ENCODE measurements at places on chromosomes 11 and 22. TPM values are rescaled to one million over a fixed set of nuclear protein-coding genes. Genes with fewer than 3 reads are reported as not detected.

- no peaks in the 10 kb centered on the region for H3K36me3 ChIP-seq
- H3K4me1 ChIP-seq, result no peaks in the 10 kb centered on the region
- no peak overlapping the region for H3K4me3 ChIP-seq
- no peaks in the 10 kb centered on the region for H3K27me3 ChIP-seq
- no peak overlapping the region for H3K27ac ChIP-seq
Measured at GRCh38 chr11:105361651-105362050, 222.1 kb upstream of the CARD18 start.

Gene PAMR1
- 5.6 TPM for total RNA-seq

GRCh38 chr11:19727246-19727645 is 14.6 kb downstream of the NAV2 start:
- no peak for DNase-seq
- H3K36me3 ChIP-seq, result no peaks in the 10 kb centered on the region
- H3K27ac ChIP-seq, result no peak overlapping the region
- H3K4me1 ChIP-seq, result peaks cover 2% of the 10 kb centered on the region
- H3K27me3 ChIP-seq, result peaks cover 2% of the 10 kb centered on the region

Gene PLAAT5
- total RNA-seq, result 0.19 TPM

GRCh38 chr11:72294616-72295395 is 50.8 kb upstream of the PHOX2A start:
- no peaks in the 10 kb centered on the region for H3K4me1 ChIP-seq
- H3K4me3 ChIP-seq, result no peak overlapping the region
- H3K27me3 ChIP-seq, result no peaks in the 10 kb centered on the region
- H3K27ac ChIP-seq, result no peak overlapping the region
- H3K36me3 ChIP-seq, result peaks cover 16% of the 10 kb centered on the region
- DNase-seq, result no peak

Gene OR52E6
- total RNA-seq, result not detected

DNA sequence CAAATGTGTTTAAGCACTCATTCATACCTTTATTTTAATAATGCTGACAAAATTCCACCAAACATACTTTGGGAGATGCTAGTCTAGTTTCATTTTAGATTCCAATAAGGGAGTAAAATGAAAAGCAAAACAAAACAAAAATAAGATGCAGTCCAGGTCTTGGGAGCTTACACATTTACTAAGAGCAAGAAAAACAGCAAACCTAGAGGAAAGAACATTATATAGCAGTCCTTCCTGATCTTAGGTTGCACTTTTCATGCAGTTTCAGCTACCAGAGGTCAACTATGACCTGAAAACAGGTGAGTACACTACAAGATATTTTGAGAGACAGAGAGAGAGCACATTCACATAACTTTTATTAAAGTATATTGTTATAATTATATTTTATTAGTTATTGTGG is 1100.9 kb downstream of the DLG2 start:
- H3K27me3 ChIP-seq, result no peaks in the 10 kb centered on the region
- H3K27ac ChIP-seq, result no peak overlapping the region
- DNase-seq, result no peak
- H3K4me1 ChIP-seq, result no peaks in the 10 kb centered on the region
- no peak overlapping the region for H3K4me3 ChIP-seq

Gene UBE2L6
- total RNA-seq, result 119 TPM

Gene EHF
- total RNA-seq, result 0.76 TPM

Gene OR8D4
- total RNA-seq, result not detected

Gene PGA4
- 0.66 TPM for total RNA-seq

- no peaks in the 10 kb centered on the region for H3K27me3 ChIP-seq
- no peak overlapping the region for H3K4me3 ChIP-seq
- DNase-seq, result no peak
- H3K4me1 ChIP-seq, result peaks cover 15% of the 10 kb centered on the region
- H3K27ac ChIP-seq, result no peak overlapping the region
- H3K36me3 ChIP-seq, result no peaks in the 10 kb centered on the region
Measured at GRCh38 chr22:47944941-47945340, 1182.5 kb downstream of the TBC1D22A start.

GRCh38 chr22:49829044-49829853 is 1.6 kb upstream of the BRD1 start:
- peaks cover 7% of the 10 kb centered on the region for H3K36me3 ChIP-seq
- DNase-seq, result peak; percentile 64
- H3K4me1 ChIP-seq, result peaks cover 39% of the 10 kb centered on the region
- peak overlapping the region; percentile 6 for H3K27ac ChIP-seq
- H3K27me3 ChIP-seq, result no peaks in the 10 kb centered on the region

Gene MS4A8
- total RNA-seq, result 0.14 TPM

Gene POU2AF1
- 0.90 TPM for total RNA-seq

- DNase-seq, result no peak
- peaks cover 88% of the 10 kb centered on the region for H3K27me3 ChIP-seq
- H3K4me3 ChIP-seq, result peak overlapping the region; percentile 8
- no peaks in the 10 kb centered on the region for H3K36me3 ChIP-seq
Measured at GRCh38 chr11:75667831-75668450, 897 bp downstream of the MAP6 start.

Gene OR6A2
- total RNA-seq, result 0.05 TPM

Gene PANX2
- 0.09 TPM for total RNA-seq

DNA sequence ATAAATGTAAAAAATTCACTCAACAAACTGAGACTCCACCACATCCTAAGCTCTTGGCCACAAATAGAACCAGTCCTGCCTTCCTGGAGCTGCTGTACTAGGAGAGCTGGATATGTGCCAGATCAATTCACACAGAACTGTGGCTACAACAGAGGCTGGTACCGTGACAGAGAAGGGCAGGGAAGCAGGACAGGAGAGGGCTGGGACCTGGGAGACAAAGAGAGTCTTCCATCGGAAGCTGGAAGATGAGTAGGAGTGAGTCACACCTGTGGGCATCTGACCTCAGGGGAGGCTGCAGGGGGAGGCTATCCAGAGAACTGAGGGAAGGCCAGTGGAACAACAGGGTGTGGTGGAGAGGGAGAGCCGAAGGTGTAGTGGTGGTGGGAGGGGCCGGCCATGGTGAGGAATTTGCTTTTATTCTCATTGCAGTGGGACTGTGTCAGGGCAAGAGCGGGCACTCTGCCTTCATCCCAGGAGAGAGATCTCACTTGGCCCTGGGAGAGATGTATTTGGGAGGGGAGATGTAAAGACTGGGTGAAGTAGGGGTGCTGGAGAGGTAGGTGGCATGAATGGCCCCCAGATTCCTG is 1.9 kb upstream of the LTBP3 start:
- no peak for DNase-seq
- no peaks in the 10 kb centered on the region for H3K27me3 ChIP-seq
- H3K4me1 ChIP-seq, result peaks cover 8% of the 10 kb centered on the region
- no peak overlapping the region for H3K4me3 ChIP-seq

DNA sequence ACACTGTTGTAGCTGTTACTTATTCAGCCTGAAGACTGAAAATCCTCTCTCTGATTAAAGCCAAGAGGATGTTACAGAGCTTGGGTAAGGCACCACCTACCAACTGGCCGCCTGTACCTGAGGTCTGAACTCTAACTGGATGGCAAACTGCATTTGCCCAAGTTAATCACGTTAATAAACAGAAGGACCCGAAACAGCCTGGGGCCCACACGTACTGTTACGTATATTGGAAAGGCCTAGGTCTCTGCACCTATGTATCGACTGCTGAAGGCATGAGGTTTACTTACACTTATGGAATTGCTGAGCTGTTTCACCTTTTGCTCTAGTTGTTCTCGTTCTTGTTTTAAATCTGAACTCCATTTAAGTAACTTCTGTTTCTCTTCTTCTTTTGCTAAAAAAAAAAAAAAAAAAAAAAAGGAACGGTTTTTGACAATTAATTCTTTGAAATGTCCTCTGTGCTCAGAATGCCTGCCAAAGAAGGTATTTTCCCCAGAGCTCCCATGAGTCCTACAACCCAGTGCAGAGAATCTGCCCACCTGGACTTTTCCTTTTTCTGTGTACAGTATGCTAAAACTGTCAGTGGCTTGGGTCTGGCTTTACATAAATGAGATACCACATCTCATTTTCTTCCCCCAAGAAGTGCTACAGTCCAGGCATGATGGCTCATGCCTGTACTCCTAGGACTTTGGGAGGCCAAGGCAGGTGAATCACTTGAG is 13.1 kb downstream of the LARGE2 start:
- no peak overlapping the region for H3K4me3 ChIP-seq
- no peak for DNase-seq
- no peaks in the 10 kb centered on the region for H3K27me3 ChIP-seq
- H3K36me3 ChIP-seq, result peaks cover 40% of the 10 kb centered on the region
- no peak overlapping the region for H3K27ac ChIP-seq

Gene SLC17A6
- under 0.01 TPM for total RNA-seq

Gene OR5A2
- not detected for total RNA-seq

Gene ZBTB16
- 5.7 TPM for total RNA-seq

GRCh38 chr22:40237241-40237640 is 59.5 kb downstream of the TNRC6B start:
- no peaks in the 10 kb centered on the region for H3K27me3 ChIP-seq
- H3K4me1 ChIP-seq, result peaks cover 22% of the 10 kb centered on the region

DNA sequence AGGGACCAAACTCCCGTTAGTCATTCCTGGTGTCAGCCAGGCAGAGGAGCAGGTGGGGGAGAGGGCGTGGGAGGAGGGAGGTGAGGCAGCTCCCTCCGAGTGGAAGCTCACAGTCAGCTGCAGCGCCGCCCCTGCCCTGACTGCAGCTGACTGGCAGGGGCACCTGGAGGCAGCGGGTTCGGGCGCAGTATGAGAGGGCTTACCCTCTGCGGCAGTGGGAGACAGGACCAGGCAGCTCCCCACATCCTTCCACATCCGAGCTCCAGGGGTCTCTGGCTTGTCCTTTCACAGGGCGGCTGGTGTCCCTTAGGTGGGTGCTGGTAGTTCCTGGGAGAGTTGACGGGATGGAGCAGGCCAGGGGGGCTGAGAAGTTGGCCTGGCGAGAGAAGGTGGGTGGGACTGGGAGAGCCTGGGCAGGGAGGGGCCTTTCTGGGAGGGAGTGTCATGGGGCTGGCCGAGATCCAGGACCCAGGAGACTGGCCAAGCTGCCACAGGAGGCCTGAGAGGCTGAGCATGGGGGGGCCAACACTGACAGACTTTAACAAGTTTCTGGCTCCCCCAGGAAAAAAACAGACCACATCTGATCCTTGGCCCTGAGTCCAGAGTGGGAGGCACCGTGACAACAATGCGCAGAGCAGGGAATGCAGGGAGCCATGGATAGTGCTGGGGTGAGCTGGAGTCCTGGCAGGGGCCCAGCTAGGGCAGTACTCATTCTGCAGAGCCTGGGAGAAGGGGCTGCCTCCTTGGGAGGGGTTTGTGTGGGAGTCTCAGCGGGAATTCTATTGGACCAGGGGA is 4.9 kb downstream of the ADORA2A start:
- DNase-seq, result no peak
- peak overlapping the region; percentile 87 for H3K4me3 ChIP-seq
- H3K27me3 ChIP-seq, result no peaks in the 10 kb centered on the region
- peaks cover 46% of the 10 kb centered on the region for H3K36me3 ChIP-seq
- peak overlapping the region; percentile 81 for H3K27ac ChIP-seq
- H3K4me1 ChIP-seq, result peaks cover 70% of the 10 kb centered on the region

DNA sequence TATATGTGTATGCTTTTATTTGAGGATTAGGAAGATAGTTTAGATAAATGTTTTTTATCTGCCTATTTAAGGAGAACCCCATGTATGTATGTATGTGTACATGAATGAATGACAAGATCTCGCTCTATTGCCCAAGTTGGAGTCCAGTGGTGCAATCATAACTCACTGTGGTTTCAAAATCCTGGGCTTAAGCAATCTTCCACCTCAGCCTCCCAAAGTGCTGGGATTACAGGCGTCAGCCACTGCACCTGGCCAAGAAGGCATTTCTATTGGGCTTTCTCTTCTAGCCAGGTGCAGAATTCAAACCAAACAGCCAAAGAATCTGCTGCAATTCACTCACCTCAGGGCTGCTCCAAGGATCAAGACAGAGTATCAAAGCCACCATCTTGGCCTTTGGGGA is 25.5 kb upstream of the DGKZ start:
- no peaks in the 10 kb centered on the region for H3K36me3 ChIP-seq
- DNase-seq, result no peak
- no peaks in the 10 kb centered on the region for H3K27me3 ChIP-seq
- no peak overlapping the region for H3K27ac ChIP-seq

- no peak for DNase-seq
- H3K36me3 ChIP-seq, result no peaks in the 10 kb centered on the region
- H3K4me1 ChIP-seq, result peaks cover 40% of the 10 kb centered on the region
- H3K4me3 ChIP-seq, result no peak overlapping the region
Measured at GRCh38 chr11:34254011-34254410, 103.8 kb downstream of the ABTB2 start.

Gene BATF2
- total RNA-seq, result 0.90 TPM

DNA sequence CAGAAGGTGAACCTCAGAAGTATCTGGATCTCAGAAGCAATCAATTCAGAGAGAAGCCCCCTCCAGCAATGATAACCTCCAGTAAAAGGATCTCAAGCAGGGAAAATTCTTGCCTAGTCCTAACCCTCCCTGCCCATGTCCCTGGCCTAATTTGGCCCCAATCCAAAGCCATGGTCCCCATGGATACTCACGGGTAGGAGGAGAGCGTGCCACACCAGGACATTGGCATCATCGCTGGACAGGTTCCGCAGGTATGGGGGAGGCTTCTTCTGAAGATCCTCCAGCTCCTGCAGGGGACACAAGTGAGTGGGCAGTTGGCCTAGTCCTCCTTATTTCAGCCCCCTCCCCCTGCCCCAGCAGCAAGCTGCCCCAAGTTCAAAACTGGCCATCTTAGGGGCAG is 7.3 kb downstream of the UBE2L6 start:
- H3K4me3 ChIP-seq, result no peak overlapping the region
- H3K4me1 ChIP-seq, result peaks cover under 1% of the 10 kb centered on the region
- no peak overlapping the region for H3K27ac ChIP-seq
- H3K36me3 ChIP-seq, result peaks cover 47% of the 10 kb centered on the region
- no peaks in the 10 kb centered on the region for H3K27me3 ChIP-seq

GRCh38 chr11:47284151-47284550 is 14.2 kb downstream of the MADD start:
- no peaks in the 10 kb centered on the region for H3K4me1 ChIP-seq
- no peak overlapping the region for H3K4me3 ChIP-seq
- no peaks in the 10 kb centered on the region for H3K27me3 ChIP-seq
- peaks cover 90% of the 10 kb centered on the region for H3K36me3 ChIP-seq

Gene DNAJB7
- not detected for total RNA-seq

Gene ANGPTL5
- total RNA-seq, result not detected

Gene OR8K3
- total RNA-seq, result not detected

- DNase-seq, result no peak
Measured at GRCh38 chr11:86702220-86702983, 30.0 kb upstream of the ME3 start.

Gene TREH
- total RNA-seq, result not detected

DNA sequence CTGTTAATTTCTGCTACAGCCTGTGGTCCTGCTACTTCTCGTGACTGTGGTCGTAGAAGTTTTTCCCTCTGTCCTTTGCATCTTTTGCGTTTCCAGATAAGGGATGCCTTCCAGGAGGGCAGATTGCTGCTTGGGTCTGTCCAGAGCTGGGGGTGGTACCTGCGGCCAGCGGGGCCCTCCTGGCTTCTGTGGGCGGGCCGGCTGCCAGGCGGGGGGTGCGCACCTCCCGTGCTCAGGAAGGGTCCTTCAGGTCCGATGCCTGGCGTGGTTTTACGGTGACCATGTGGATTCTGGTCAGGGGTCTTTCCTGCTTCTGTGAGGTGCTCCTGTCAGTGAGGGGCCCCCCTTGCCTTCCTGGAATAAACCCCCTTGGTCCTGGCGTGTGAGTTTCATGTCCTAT is 84.8 kb downstream of the KCNQ1 start:
- H3K4me3 ChIP-seq, result no peak overlapping the region
- DNase-seq, result no peak
- peaks cover 14% of the 10 kb centered on the region for H3K4me1 ChIP-seq
- H3K36me3 ChIP-seq, result no peaks in the 10 kb centered on the region
- H3K27me3 ChIP-seq, result peaks cover 25% of the 10 kb centered on the region

GRCh38 chr11:8065031-8065430 is 16.0 kb upstream of the TUB start:
- peaks cover 9% of the 10 kb centered on the region for H3K4me1 ChIP-seq
- H3K27me3 ChIP-seq, result no peaks in the 10 kb centered on the region
- H3K4me3 ChIP-seq, result no peak overlapping the region
- H3K36me3 ChIP-seq, result no peaks in the 10 kb centered on the region
